ENCODE measurements at places on chromosomes 16 and 17.
A peak's percentile ranks its signal among the peaks of the same experiment; 100 is the strongest.

- DNase-seq, result no peak
Measured at GRCh38 chr17:29212094-29212631, 32.0 kb upstream of the MYO18A start.

GRCh38 chr17:9355846-9356245, 219.8 kb downstream of the STX8 start:
- DNase-seq, result no peak

DNA sequence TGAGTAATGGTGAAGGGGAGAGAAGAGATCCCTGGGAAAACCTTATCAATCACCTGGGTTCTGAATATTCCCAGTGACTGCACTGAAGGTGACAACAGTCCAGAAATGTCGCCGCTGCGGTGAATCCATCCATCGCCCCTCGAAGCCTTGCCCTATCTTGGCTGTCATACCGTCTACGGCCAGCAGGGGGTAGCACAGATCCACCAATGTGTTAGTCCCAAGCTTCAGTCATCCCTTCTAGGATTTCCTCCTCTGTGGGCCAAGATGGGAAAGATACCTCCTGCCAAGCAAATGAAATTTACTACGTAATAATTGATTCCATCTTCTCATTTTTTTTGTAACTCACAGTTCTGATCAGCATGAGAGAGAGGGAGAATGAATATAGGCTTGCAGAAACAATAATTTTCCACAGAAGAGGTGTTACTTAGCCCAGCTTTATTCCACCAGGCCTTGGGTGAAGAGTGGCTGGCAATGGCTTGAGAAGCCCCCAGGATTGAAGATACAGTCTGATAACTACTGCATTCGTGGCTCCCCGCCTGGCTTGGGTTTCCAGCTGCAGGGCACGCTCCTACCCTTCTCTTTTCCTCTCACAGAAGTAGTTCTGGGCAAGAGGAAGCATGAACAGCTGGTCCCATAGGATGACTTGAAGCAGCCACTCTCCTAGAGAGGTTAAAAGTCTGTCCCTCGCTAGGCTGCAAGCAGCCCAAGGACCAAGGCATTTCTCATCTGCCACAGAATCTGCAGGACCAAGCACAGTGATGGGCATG, 2.6 kb upstream of the FMNL1 start:
- DNase-seq, result peak; percentile 88

GRCh38 chr17:67868176-67868575, 42.9 kb downstream of the BPTF start:
- no peak for DNase-seq

GRCh38 chr16:83002351-83003334, 375.9 kb downstream of the CDH13 start:
- DNase-seq, result no peak

Data from stimulated activated CD4-positive, alpha-beta T cell treated with anti-CD3 and anti-CD28 coated beads, Interleukin-4, amount 100 ng/mL, for 1 hour (primary cell).